ENCODE measurements at places on chromosomes 7 and 10.

DNA sequence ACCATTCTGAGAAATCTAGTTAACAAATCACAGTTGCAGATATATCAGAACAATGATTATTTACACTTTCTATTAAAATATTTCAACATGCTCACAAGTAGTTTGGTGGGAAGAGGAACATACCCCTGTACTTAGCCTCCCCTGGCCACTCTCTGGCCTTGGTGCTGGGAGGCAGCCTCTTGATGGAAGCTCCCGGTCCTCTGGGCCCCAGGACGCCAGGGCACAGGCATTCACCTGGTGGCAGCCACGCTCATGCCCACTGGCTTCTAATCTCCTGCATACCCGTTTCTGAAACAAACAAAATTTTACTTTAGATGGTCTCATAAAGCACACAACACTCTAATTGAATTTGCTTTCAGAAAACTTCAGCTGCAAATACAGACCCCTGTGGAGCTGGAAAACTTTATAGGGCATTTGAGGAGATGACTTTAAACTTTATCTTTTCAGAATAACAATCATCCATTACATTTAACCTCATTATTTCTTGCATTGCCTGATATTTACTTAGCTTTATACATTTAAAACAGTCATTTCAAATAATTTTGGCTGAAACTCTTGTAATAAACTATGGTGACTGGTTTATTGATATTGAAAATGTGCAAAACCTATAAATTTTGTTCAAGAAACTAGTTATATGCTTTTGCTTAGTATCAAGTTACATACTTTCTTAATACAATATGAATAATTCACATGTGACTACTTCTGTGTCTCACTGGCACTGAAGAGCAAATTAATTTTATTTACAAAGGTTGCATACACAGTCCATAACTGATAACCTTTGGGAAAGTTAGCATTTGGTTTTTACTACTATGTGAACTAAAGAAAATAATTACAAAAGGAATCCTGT is 30.8 kb downstream of the C10orf143 start:
- no peak for DNase-seq

- no peak for DNase-seq
Observed at GRCh38 chr7:78901566-78901965, 551.9 kb downstream of the MAGI2 start.

- DNase-seq = no peak
Observed at GRCh38 chr7:129101746-129102145, 42.8 kb upstream of the TSPAN33 start.

DNA sequence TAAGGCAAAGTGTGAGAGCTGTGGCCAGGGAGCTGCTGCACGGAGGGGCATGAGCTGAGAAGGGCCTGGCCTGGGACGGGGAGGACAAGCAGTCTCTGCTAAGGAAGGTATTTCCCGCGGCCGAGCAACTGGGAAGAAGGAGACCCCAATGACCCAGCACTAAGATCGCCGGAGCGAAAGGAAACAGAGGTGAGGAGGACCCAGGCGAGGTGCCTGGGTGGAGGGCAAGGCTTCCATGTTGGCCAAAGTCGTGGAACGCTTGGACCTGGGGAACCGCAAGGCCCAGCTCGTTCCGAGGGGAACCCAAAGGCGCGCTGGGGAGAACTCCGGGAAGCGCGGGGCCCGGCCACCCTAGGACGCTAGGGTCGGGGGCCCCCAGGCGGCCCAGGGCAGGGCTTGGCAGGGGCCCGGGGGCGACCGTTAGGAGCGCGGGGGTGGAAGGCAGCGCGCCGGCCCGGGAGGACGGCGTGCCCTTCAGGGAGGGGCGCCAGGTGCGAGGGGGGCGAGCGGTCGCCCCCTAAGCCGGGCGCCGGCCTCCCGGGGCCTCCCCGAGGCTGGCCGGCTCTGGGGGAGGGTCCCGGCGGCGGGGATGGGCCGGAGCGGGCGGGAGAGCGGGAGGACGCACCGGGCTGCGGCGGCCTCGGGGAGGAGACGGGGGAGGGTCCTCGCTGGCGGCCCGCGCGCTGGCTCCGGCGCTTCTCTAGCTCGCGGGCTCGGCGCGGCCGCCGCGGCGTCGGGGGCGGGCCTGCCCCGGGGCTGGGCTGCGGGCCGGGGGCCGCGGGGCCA is 545 bp downstream of the GIGYF1 start:
- DNase-seq = no peak

- DNase-seq = no peak
Observed at GRCh38 chr7:14487701-14488395, 414.7 kb downstream of the DGKB start.

GRCh38 chr7:7772397-7772821 is 54.0 kb upstream of the RPA3 start:
- peak; percentile 21 for DNase-seq

GRCh38 chr7:12327922-12328321 is 75.7 kb downstream of the VWDE start:
- DNase-seq = no peak

DNA sequence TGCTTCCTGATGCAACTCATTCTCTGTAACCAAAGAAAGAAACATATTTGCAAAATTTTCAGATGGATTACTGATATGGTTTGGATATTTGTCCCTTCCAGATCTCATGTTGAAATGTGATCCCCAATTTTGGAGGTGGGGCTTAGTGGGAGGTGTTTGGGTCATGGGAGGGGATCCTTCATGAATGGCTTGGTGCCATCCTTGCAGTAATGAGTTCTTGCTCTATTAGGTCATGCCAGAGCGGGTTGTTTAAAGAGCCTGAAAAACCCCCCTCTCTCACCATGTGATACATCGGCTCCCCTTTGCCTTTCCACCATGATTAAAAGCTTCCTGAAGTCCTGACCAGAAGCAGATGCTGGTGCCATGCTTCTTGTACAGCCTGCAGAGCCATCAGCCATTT is 43.8 kb upstream of the PRKG1 start:
- no peak for DNase-seq

GRCh38 chr7:77811516-77812289 is 13.1 kb downstream of the PHTF2 start:
- DNase-seq = no peak

DNA sequence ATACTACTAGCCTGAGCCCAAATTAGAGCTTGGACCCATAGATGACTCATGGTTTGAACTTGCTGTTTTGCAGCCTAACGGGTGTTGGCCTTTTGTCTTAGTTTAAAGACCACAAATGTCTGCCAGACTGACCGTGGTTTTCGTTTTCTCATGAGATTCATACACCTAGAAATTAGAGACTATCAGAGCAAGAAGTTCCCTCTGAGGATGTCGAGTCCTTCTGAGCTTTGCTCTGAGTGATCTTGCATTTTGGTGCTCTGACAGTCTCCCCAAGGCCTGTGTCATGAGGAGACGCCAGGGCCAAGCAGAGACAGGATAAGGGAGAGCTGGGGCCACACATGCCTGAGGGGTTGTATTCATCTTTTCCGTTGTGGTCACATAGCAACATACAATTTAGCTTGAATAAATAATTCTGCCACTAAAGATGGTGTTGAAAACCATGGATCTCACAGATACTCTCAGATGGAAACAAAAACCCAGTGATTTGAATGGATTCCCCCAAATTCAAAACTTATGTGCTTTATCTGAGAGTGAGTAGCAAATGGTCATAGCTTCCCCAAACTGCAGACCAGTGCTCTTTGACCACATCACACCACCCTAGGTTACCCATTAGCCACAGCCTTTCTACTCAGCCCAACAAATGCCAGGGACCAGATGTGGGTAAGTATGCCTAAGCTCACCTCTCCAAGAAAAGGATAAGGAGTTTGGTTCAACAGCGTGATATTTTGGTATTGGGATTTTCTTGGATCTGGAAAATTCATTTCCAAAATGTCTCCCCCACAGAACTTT is 762.0 kb upstream of the IGFBP3 start:
- no peak for DNase-seq

DNA sequence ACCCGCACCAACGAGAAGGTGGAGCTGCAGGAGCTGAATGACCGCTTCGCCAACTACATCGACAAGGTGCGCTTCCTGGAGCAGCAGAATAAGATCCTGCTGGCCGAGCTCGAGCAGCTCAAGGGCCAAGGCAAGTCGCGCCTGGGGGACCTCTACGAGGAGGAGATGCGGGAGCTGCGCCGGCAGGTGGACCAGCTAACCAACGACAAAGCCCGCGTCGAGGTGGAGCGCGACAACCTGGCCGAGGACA is 1.6 kb downstream of the VIM start:
- DNase-seq = no peak

- DNase-seq = no peak
Observed at GRCh38 chr7:35817181-35817580, 16.3 kb downstream of the SEPTIN7 start.

DNA sequence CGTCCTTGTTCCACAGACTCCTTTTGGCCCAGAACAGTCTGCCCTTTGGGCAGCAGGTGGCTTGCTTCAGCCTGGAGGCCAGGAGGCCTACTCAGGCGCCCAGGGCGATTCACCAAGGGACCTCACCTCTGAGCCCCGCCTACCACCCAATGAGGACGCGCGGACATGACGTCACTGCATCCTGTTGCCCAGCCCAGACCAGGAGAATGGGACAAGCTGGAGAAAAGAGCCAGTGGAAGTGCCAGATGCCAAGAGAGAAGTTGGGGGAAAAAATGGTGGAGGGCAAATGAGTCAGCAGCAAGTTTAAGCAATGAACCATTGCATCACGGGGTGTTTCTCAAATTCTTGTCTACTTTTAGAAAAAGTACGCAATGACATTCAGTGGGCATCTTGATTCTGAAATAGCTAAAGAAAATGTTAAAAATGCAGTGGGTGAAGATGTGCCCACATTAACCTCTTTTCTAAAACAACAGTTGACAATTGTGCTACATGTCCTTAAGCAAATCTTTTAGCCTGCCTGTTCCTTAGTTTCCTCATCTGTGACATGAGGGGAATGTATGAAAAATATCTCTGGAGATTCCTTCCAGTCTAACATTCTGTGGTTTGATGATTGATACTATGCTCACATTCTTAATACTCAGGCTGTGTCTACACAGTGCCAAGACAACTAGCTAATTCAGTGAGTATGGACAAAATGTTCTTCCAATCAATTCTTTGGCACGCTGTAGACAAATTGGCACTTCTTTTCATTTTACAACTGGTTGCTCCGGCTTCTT is 23.9 kb upstream of the LEP start:
- no peak for DNase-seq

GRCh38 chr10:26368463-26368862 is 69.7 kb upstream of the APBB1IP start:
- no peak for DNase-seq

GRCh38 chr10:22740180-22740579 is 25.8 kb upstream of the PIP4K2A start:
- DNase-seq = no peak

- DNase-seq = no peak
Observed at GRCh38 chr7:75663302-75663907, 75.3 kb downstream of the HIP1 start.

GRCh38 chr7:159207393-159207792 is 62.7 kb upstream of the VIPR2 start:
- no peak for DNase-seq

DNA sequence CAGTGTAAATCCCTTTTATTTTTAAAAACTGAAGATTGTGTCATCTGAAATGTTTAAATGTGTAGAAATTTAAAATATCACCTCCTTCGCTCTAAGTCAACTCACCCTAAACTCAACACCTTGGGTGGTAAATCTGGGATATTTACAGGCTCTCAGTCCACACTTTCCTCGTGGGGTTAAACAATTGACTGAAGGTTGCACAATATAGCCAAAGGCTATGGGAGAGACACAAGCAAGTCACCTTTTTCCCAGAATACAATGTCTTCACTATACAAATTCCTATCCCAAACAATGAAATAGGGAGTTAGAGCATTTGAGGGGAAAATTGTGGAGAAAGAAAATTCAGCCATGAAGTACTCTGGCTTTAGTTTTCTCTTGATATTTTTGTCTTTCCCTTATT is 32.7 kb upstream of the MAT1A start:
- no peak for DNase-seq
